Skin of body (tissue), 3 donors: ENCODE measurements at places on chromosomes 5 and 9. TPM values are rescaled to one million over a fixed set of nuclear protein-coding genes. Genes with fewer than 3 reads are reported as not detected.

Gene HTR4
- total RNA-seq: not detected

Gene SRP19
- total RNA-seq: 35.9 TPM

Gene TAF11L6
- not detected for total RNA-seq

Gene CER1
- total RNA-seq: 0.30 TPM

Gene SPINK6
- not detected for total RNA-seq

Gene NR5A1
- total RNA-seq: not detected

Gene PCDHB9
- total RNA-seq: 0.89 TPM

Gene ECPAS
- 91.0 TPM for total RNA-seq

Gene ERAP2
- 2.2 TPM for total RNA-seq

Gene IFNA2
- not detected for total RNA-seq

Gene FCHO2
- total RNA-seq: 32.4 TPM

Gene ANKRD55
- 0.30 TPM for total RNA-seq
